ENCODE measurements at places on chromosomes 4 and X.

DNA sequence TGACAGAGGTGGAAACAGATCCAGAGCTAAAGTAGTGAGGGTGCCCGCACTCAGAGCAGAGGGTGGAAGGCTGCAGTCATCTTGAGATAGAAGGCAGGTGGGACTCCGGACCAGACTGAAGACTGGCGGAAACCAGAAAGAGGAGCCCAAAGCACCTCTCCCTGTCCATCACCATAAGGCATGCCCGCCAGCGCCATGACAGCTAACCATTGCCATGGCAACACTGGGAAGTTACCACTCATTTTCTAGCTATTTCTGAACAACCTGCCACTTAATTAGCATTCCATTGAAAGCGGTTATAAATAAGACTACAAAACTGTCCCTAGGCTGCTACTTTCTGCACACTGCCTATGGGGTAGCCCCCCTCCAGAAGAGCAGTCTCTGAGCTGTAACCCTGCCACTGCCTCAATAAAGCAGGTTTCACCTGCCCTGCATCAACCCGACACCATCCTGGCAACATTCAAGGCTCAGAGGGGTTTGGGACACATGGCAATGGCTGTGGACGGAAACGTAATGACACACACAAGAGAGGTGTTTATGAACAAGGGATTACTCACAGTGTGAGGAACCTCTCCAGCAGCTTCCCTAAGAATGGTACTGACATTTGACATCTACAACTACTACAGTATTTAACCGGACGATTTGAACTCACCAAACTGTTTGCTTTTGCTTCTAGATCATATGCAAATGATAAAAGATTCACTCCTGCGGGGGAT is 27.8 kb upstream of the FGFBP2 start:
- DNase-seq, result no peak

DNA sequence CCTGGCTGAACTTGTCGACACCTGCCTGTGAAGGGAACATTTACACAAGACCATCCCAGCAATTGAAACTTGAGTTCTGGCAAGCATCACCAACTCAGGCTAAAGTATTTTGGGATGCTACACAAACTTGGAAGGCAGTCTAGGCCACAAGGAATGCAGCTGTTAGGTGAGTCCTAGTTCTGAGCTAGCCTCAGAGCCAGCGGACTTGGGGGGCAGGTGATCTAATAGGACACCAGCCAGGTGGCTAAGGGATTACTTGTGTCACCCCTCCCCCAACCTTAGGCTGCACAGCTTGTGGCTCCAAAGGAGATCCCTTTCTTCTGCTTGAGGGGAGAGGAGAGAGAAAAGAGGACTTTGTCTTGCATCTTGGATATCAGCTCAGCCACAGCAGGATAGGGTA is 62.3 kb upstream of the DKK2 start:
- DNase-seq, result no peak

GRCh38 chrX:130413415-130413814 is 11.6 kb downstream of the RBMX2 start:
- no peak for DNase-seq

DNA sequence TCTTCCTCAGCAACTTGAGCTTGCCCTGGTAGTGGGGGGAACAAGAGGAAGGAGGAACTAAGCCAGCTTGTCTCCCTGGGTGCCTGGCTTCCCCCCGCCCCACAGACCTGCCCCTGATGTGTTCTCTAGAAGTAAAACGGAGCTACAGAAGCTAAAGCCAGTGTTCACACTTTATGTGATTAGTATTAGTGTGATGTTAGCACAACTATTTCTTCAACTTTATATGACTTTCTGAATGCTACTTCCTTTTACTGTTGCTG is 10.7 kb downstream of the RGS12 start:
- no peak for DNase-seq

Data from Panc1 (cell line).